ENCODE measurements at places on chromosomes 11 and 22.
A peak's percentile ranks its signal among the peaks of the same experiment; 100 is the strongest.

GRCh38 chr11:130599073-130599654, 150.7 kb downstream of the ADAMTS15 start:
- peak; percentile 59 for DNase-seq

- no peak for DNase-seq
Measured at GRCh38 chr22:19940536-19941364, 822 bp upstream of the COMT start.

GRCh38 chr11:9081153-9081552, 10.2 kb downstream of the SCUBE2 start:
- DNase-seq: no peak

GRCh38 chr11:116170526-116171120, 602.2 kb downstream of the BUD13 start:
- DNase-seq: no peak

- DNase-seq: no peak
Measured at GRCh38 chr22:31244943-31245451, 32.9 kb downstream of the LIMK2 start.

GRCh38 chr11:117384045-117384444, 56.4 kb downstream of the CEP164 start:
- peak; percentile 46 for DNase-seq

- DNase-seq: no peak
Measured at GRCh38 chr11:72405009-72405408, 29.3 kb downstream of the CLPB start.

DNA sequence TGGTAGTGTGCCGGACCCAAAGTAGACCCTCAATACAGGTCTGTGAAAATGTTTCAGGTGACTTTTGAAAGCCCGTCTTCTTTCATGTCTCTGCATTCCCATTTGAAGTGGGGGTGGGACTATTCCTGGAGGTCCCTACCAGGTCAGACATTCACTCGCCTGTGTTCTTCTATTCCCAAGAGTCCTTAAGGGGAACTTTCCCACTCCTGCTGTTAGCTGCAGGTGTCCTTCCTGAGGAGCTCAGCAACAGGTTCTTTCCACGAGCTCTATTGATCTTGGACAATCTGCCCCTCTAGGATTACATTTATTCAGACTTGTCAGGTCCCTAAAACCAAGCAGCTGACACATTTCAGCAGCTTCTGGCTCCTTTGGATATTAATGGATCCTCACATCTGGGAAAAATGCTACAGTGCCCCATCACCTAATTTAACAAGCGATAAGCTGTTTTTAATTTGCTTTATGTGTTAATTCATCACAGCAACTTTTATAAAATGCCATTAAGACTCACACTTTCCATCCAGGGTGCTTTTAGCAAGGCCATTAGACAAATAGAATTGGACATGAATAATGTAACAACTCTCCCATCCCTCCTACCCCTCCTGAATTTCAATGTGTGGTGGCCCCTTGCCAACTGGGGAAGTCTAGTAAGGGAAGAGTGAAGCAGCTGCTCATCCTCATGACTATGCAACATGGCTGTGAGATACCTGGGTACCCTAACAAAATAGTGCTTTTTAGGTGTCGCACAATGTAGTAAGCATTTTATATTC, 259.5 kb upstream of the CCDC90B start:
- DNase-seq: no peak

DNA sequence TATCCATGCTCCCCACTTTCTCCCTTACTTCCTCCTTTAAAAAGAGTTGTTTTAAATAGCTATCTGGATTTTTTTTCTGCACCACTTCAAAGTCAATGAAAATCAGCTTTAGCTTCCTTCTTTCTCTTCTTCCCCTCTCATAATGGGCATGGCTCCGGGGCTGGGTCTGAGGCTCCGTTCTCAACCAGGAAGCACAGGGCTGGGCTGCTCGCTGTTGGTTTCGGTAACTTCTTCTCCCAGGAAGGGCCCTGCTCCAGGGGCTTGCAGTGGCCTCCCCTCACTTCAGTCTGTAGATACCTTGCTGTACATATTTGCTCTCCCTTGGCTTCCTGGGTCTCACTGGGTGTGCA, 23.8 kb downstream of the MICAL2 start:
- DNase-seq: no peak

DNA sequence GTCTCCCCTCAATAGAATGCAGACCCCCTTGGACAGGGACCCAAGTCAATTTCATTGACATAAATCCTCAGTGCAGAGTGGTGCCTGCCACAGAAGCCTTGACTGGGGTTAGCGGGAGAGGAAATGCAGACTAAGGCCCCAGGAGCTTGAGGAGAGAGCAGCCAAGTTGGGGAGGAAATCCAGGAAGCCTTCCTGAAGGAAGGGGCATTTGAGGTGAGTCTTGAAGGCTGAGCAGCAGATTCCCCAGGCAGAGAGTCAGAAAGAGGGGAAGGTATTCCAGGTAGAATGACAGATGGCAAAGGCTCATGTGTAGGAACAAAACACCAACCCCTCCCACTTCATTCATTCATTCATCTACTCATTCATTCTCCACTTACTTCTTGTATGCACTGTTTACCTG, 10.3 kb downstream of the MYEOV start:
- DNase-seq: no peak

DNA sequence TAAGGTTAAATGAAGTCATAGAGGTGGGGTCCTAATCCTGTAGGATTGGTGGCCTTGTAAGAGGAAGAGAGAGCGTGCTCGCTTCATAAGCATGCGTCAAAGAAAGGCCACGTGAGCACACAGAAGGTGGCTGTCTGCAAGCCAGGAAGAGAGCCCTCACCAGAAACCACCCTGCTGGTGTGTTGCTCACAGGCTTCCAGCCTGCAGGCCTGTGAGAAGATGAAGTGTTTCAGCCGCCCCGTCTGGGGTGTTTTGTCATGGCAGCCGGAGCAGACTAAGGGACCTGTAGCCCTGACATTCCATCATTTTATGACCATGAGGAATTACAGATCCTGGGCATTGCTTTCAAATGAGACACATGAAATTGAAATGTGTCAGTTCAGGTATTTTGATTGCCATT, 32.4 kb downstream of the AP2A2 start:
- DNase-seq: no peak

DNA sequence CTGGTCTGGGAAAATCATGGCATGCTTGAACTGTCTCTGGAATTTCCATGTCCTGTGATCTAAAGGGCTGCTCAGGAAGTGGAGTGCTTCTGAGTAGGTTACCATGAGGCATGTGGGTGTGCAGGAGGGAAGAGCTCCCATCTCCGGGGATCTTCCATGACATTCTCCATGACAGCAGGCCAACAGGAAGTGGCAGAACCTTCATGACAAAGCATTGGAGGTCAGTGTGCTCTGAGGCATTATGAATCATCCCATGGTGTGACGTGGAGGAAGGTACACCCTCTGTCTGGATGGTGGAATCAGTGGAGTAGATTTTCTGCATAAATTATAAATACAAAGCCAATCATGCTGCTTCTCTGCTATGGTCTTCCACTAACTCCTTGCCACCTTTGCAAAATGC, 139.6 kb upstream of the E2F8 start:
- DNase-seq: peak; percentile 98

- DNase-seq: no peak
Measured at GRCh38 chr22:37126882-37127281, 17.4 kb upstream of the TMPRSS6 start.

DNA sequence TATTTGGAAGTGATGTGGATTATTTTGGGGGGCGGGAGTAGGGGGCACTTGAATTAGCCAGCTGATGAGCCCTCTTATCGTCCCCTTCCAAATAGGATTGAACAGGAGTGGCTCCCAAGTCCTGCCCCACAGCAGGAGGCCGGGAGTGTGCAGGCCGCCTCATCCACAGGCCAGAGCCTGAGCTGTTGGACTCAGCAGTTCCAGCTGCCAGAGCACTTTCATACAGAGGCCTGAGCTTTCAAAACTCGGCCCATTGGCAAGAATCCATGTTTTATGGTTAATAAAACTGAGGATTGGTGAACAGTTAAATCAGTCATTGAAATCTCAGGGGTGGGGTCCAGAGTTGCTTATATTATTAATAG, 9.6 kb downstream of the FAM118A start:
- DNase-seq: peak; percentile 77

DNA sequence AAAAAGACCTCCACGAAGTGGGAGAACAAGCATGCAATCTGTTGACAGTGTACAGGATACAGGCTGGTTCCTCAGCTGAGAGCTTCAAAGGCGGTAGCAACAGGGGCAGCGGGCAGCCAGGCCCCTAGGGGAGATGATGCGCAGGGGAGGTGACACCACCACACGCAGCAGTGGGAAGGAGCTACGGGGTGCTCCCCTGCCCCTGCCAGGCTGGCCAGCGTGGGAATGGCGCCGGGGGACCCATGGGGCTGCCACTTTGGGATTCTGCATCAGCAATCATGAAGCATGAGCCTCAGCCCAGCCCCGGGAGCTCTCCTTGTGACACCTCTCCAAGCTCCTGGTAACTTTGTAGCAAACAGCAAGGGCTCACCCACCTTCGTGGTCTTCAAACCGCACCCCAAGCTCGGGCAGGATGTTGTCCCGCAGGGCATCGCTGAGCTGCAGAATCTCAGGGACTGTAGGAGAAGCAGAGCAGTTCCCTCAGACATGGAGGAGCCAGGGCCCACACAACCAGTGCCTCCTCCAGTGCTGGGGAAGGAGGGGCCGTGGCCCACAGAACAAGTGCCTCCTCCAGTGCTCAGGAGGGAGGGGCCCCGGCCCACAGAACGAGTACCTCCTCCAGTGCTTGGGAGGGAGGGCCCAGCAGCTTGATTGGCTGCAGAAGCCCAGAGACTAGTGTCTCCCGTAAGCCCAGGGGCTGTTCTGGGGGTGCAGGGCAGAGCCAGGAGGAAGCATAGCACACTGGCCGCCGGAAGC, 14.6 kb upstream of the NAP1L4 start:
- DNase-seq: no peak

GRCh38 chr11:534396-535209, 773 bp downstream of the HRAS start:
- DNase-seq: peak; percentile 20

- no peak for DNase-seq
Measured at GRCh38 chr22:50161508-50162390, 8.8 kb upstream of the PANX2 start.

DNA sequence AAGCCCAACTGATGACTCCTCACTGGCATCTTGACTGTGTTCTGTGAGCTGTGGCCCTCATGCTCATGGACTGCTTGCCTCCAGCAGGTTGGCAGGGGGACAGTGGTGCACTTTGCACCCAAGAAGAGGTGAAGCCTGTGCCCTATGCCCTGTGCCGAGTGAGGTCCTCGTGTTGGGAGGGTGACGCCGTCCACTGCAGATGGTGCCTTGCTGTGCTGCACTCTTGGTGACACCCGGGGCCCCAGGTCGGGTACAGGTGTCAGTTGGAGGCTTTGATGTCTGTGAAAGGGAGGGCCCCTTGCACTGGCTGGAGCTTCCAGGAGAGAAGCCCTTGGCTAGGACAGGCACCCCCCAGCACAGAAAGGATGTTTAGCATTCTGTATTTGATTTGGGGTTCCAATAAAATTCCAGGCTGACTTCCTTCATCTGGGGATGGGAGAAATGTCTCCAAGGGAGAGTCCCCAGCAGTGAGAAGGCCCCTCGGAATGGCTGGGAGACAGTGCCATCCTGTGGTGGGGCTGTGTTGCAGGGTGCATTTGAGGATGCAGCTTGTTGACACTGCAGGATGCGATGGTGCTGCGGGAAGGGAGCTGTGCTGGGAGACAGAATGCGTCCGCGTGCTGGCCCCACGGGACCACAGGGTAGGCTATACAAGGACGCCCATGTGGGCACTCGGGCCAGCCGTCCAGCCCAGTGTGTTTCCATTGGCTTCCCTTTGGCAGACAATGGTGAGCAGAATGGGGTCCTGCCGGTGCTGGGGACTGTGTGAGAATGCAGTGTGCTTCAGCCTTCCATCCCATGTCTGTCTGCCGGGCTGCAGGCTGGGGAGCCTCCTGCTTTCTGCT, 2.5 kb upstream of the ZDHHC8 start:
- peak; percentile 40 for DNase-seq

DNA sequence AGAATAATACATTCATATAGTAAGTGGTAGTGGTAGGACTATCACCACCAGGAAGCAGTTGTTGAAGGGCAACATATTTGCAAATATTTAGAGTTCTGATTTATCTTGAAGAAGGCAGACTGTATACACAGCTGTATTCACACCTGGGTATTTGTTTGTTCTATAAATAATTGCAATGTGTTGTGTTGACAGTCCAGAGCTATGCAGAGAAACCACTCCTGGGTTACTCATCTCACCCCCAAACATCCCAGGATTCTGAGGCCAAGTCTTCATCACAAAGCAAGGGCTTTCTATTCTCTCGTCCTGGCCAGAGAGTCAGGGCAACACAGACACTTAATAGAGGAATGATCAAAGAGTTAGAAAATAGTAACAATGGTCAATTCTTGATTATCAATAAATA, 102.1 kb upstream of the FAT3 start:
- DNase-seq: peak; percentile 2

DNA sequence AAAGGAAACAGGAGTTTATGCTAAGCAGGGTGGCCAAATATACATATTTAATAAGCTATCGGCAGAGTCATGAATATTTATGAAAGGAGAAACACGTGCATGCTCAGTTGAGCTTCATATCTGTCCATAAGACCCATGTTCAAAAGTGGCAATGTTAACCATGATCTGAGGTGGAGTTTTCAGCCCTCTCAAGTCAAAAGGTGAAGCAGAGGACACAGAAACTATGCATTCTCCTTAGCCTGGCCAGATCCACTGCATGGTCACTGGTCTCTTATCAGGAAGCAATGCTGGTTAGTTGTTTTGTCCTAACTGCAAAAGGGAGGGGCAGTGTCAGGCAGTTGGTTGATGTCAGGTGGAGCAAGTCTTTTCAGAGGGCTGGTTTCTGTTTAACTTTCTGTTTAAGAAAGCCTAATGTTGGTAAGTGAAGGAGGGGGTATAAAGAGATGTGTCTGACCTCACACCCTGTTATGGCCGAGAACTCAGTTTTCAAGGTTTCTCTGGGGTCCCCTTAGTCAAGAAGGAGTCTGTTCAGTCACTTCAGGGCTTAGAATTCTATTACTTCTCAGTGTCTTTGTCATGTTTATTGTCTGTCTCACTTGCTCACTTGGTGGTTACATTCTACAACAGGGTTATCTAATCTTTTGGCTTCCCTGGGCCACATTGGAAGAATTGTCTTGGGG, 5.5 kb upstream of the SELENOH start:
- no peak for DNase-seq

GRCh38 chr11:12253843-12254281, 123.5 kb upstream of the PARVA start:
- no peak for DNase-seq

DNA sequence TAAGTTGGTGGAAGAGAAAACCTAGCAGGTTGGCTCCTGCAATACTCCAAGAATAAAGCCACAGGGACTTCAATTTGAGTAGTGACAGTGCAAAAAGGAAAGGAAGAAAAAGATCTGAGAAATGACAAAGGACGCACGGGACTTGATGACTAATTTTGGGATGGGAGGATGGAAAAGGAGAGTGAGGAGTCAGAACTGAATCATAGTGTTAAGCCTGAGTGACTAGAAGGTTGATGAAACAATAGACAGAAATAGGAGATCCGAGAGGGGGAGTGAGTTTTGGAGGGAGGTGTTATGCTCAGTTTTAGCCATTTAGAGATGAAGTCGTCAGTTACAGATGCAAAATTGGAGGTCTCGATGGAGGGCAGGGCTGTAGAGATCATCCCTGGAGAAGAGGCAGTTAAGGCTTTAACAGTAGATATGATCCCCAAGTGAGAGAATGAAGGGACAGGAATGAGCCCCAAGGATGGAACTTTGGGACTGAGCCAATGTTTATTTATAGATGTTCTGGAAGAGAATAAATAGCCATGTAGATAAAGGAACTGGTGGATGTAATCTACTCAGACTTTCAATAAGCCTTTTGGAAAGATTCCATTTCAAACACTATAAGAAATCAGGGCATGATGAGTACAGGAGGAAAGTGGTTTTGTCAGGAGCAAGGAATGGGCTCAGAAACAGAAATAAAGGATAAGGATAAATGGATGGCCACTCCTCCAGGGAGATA, 108.9 kb upstream of the NCAM1 start:
- peak; percentile 8 for DNase-seq

Measured in cardiac fibroblast (primary cell).